Stimulated activated CD4-positive, alpha-beta T cell treated with anti-CD3 and anti-CD28 coated beads, TNF-alpha, amount 100 ng/mL, for 1 hour (primary cell): ENCODE measurements at places on chromosomes 2 and 18.

GRCh38 chr2:109287838-109288237 lies 158.8 kb downstream of the SH3RF3 start:
- DNase-seq, result no peak

GRCh38 chr18:54946149-54946581 lies 13.1 kb downstream of the CCDC68 start:
- DNase-seq, result no peak

- no peak for DNase-seq
Observed at GRCh38 chr2:202104286-202104870, 31.3 kb downstream of the KIAA2012 start.

DNA sequence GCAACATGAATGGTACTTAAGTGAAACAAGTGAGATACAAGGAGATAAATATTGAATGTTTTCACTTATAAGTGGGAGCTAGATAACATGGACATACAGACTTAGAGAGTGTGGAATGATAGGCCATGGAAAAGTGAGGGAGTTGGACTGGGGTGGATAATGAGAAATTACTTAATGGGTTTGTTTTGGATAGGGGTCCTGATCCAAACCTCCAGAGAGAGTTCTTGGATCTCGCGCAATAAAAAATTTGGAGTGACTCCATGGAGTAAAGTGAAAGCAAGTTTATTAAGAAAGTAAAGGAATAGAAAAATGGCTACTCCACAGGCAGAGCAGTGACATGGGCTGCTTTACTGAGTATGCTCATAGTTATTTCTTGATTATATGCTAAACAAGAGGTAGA lies 508.9 kb downstream of the CNTNAP5 start:
- no peak for DNase-seq

GRCh38 chr2:98768384-98769113 lies 37.6 kb upstream of the MGAT4A start:
- no peak for DNase-seq

DNA sequence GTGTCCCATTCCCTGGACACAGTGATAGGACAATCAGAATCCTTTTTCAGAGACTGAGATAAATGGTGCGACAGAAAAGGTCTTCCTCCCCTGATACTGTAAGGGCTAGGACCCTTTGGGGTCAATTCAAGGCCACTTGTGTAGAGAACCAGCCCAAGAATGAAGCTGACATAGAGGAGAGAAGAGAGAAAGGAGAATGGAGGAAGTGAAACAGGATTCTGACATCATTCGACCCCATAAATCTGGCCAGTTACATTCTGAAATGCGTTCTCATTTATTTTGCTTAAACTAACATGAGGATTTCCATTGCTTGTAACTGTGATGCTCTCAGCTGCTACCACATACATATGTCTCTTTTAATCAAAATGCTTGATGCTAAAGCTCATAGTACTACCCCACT lies 148.1 kb downstream of the TMEM163 start:
- DNase-seq, result no peak

DNA sequence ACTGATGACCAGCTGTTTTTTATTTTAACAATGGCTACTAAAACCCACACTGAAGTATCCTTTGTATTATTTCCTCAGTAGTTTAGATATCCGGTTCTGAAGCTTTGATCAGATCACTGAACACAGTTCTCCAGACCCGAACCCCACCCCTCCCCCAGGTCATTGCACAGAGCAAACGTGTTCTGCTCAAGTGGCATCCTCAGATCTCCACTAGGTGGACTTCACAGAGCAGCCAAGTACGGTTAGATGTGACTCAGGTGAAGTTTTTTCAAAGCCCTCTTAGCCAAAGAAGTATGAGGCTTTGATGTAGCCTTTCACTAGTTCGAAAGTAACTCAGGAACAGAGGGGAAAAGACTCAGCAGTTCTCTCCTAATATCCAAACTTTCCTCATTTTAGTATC lies 142.7 kb upstream of the NRP2 start:
- DNase-seq, result no peak

- no peak for DNase-seq
Observed at GRCh38 chr18:54242327-54242726, 17.9 kb upstream of the MBD2 start.

DNA sequence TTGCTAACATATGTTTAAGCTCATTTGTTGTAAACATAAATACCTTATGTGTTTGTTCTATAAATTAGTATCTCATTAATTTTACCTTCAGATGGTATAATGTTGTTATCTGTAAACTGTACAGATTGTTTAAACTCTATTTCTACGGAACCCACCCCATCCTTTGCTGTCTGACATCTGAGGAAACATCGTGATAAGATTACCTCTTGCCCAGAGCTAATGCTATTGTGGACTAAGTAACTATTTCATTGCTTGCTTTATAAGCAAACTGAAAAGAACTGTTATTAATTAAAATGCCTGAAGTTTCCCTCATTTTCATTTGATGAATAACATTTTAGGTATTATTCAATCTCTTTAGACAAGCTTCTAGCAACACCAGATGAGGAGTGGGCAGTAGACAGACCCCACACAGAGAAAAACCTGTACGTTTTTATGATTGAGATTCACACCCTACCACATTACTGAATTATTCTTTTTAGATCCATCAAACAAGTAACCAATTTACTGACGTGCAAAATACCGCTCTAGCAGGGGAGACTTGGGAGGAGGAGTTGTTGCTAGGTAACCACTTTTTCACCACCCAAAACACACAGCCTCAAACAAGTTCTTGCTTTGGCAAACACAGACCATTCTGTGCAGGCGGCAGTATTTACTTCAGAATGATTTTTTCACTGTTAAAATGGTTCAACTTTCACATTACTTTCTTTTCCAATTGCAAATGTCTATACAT lies 1.9 kb upstream of the SYT4 start:
- DNase-seq, result no peak

DNA sequence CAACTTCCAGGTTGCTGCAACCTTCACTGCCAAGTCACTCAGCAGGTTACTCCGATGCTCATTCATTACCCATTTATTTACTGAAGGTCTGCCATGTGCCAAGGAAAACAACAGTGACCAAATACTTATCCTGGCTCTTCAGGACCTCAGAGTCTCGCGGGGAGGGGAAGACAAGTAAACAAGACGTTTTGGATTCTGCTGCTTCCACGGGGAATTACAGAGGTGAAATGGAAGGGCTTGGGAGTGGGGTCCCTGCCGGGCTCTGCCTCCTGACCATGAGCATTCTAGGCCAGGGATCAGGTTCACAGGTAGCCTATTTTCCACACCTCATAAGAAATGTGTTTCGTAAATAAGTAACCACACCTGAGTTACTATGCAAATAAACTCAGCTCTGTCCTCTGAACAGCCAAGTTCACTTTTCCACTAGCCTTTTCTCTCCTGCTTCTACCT lies 68.1 kb downstream of the CLHC1 start:
- no peak for DNase-seq

- no peak for DNase-seq
Observed at GRCh38 chr18:78790960-78791359, 188.7 kb upstream of the SALL3 start.

GRCh38 chr2:1553671-1554295 lies 140.5 kb downstream of the TPO start:
- no peak for DNase-seq

GRCh38 chr2:233535271-233535670 lies 31.3 kb downstream of the USP40 start:
- DNase-seq, result no peak
